ENCODE measurements at places on chromosomes 12 and 14.

DNA sequence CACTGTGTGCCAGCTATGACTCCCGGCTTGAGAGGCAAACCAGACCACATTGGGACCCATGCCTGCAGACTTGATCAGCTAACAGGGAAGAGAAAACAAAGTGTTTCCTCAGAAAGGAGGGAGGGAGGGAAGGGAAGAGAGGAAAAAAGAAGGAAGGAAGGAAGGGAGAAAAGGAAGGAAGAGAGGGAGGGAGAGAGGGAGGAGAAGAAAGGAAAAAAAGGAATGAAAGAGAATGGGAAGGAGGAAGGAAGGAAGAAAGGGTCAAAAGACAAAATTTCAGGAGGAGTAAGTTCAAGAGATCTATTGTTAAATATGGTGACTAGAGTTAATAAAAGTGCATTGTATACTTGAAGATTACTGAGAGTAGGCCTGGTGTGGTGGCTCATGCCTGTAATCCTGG is 18.9 kb downstream of the FIGNL2 start:
- DNase-seq: no peak

DNA sequence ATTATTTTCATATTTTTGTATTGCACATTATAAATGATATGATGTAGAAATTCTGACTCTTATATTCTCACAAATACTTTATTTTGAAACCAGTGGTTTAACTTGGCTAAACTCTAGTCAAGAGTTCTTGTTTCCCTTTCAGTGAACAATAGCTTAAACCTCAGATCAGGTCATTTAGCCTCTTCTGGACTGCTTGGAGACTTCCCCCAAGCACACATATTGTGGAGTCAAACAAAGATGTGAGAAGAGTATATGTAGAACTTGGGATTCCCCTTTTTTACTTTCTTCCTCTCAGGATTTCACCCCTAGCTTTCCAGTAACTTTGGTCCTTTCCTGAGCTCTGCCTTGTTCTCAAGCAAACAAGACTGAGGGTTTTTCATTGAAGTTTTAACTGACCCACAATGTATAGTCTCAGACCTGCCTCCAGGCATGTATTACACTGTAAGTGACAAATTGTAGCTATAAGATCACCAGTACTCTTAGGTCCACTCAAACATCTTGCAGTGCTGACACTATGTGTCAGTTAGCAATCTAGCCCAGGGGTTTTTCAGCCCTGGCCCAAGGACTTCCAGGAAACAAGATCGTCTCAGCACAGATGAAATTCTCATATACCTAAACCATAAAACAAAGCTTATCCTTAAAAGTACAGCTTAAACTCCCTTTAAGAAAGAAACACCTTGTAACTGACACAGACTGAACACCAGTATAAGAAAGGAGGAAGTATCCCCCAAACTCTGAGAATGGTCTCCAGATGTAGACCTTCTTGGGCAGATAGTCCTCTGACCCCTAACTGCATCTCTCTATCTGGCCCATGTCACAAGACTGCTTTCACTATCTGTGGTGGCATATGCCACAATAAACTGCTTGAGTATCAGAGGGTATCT is 98.6 kb downstream of the SLC6A15 start:
- DNase-seq: no peak

- DNase-seq: no peak
These were observed 530.2 kb downstream of the RPS29 start for GRCh38 chr14:49056021-49056420.

DNA sequence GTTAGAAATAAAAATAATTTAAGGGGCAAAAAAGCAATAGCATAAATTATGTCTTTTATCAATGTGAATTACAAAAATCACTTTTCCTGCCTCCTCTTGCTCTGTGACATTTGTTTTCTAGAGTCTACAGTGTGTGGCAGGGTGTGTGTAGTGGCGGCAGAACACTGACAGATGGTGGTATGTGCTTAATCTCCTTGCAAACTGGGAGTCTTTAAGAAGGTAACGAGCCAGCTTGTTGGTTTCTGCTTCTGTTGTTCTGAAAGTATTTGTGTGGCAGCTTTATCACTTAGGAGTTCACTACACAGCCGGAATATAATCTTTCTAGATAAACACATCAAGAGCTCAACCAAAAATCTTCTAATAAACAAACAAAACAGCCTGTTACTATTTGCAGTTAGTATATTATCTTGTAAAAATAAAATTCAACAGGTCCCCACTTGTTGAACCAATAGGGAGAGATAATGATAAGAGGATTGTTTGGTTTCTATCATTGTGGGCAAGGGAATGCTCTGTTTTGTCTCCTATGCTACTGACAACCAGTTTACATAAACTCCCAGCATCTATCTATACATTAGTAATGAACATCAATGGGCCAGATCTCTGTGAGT is 13.0 kb downstream of the CDKL1 start:
- no peak for DNase-seq

DNA sequence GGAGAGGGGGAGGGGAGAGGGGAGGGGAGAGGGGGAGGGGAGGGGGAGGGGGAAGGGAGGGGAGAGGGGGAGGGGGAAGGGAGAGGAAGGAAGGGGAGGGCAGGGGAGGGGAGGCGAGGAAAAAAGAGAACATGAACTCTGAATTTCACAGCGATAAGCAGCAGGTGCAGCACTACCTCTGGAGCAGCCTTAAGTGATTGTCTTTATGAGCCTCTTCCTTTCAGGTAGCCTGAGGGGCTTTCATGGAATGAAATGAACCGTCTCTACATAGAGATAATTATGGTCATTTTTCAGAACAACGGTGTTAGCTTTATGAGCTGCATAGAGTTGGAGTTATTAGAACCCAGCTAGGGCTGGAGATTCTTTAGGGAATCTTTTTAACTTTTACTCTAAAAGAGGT is 18.1 kb upstream of the PTCSC3 start:
- no peak for DNase-seq

GRCh38 chr14:43640718-43641267 is 866.3 kb downstream of the FSCB start:
- no peak for DNase-seq

DNA sequence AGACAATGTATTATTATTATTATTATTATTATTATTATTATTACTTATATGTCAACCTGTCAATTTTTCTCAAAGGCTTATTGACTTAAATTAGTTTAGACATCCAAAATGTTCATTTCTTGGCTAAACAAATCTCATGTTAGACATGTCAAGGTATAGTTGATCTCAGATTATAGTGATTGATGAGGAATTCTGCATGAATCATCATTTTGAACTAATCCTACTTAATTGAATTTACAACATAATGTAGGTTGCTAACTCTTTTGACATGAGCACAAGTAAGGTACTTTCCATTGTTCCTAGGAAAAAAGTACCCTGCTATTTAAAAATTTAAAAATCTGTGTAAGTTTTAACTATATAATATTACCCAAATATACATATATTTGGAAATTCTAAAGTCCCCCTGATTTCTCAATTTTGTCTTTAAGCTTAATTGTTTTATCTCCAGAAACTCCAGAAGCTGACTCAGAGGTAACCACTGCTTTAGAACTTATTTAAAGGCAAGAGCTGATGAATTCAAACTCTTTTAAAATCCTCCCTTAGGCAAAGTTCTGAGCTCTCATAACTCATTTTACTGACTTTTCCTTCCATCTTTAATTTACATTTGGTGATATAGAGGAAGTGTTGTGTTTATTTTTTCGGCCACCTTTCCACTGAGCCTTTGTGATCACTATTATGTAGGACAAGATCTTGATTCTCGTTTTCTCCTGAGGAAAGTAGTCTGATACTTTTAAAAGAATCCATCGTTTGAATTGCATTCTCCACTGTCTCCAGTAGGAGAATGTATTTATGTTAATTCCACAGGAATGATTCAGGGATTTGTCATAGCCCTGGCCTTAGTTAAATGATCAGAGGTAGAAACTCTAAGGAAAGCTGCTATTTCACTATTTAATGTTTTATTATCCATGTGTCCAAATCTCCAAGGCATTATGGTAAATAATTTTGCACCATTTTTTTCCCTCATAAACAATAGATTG is 1304.5 kb downstream of the AACS start:
- DNase-seq: no peak
